CD4-positive, alpha-beta T cell treated with Interleukin-10 for 1 hour (primary cell): ENCODE measurements at places on chromosomes 1 and 21.

DNA sequence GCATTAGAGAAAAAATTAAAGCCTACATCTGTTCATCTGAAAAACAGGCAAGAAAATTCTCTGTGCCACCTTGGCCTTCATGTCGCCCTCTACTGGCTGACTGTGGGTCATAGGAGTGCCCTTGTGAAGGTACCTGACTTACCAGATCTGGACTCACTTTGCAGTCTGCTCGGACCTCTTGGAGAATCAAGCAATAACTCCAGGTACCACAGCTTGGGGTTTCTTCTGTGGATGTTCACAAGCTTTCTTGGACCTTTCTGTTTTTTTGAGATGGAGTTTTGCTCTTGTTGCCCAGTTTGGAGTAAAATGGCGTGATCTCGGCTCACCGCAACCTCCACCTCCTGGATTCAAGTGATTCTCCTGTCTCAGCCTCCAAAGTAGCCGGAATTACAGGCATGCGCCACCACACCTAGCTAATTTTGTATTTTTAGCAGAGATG is 2.4 kb upstream of the PRAMEF18 start:
- peak; percentile 26 for DNase-seq

DNA sequence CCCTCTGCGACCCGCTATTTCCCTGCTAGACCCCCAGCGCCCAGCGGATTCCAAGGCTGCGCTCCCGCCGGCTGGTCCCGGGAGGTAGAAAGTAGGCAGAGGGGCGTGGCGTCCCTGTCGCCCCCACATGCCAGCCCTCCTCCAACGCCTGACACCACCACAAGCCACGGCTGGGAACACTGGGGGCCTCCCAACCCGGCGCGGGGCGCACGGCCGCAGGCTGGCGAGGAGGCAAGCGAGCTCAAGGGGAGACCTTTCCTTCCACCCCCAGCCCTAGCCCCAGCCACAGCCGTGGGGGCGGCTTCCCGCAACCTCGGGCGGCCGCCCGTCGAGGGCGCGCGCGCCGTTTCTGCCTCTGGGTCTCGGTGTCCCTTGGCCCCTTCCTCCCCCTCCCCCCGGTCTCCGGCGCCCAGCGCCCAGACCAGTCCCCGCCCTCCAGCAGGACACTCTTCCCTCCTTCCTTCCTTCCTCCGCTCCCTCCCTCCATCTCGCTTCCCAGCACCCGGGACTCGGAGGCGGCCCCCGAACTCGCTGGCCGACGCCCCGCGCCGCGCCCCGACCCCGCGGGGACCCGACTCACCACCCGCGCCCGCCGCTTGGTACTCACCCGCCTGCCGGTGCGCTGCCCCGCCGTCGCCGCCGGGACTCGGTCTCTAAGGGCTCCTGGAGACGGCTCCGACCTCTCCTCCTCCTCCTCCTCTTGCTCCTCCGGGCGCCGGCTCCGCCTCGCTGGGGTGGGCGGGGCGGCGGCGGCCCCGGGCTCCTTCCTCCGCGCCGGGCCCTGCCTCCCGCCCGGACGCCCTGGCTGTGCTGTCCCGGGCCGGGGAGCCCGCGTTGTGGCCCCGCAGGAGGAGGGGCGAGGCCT is at the start of gene GNG12:
Gene GNG12, minus strand, starts transcription at position 731 of the 865 bp plus-strand sequence. CDS start 125,781 bp downstream, outside the sequence.
- no peak for DNase-seq

DNA sequence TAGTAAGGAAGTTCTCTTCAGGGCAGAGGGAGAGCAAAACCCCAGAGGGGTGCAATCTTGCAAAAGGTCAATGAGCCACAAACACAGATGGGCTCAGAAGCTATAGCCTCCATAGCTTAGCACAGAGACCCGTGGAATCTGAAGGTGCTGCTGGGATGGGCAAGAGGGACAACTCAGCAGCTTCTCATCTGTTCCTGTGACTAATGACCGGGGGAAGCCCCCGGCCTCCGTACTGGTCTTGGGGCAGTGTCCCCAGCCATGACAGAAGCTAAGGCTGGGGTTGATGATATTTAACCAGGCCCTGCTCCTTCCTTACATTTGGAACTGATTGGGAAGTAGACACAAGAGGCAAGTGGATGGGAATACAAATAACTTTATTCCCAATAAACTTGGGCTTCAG is 19.1 kb downstream of the EXOC8 start:
- DNase-seq, result no peak

GRCh38 chr1:8910914-8911313 is 32.4 kb upstream of the ENO1 start:
- DNase-seq, result no peak

- DNase-seq, result no peak
These were observed 12.7 kb upstream of the ETV3L start for GRCh38 chr1:157112186-157112867.
